ENCODE measurements at places on chromosomes 2 and 18.

DNA sequence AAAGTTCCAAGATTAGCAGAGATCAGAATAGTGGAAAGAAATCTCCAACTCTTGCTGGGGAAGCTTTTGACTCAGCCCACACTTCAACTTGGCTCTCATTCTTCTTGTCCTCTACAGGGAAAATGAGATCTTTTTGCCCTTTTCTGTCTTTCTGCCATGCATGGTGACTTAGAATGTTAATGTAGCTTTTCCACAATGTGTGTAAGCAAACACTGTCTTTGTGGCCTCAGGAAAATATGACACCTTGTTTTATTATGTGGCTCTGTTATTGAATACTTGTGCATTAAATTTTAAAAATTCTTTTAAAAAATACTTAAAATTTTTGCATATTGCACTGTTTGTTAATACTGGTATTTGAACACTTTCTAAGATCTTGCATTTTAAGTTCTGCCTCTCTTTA is 65.4 kb upstream of the WDR75 start:
- DNase-seq: no peak

GRCh38 chr2:62643100-62643471 is 62.4 kb upstream of the EHBP1 start:
- DNase-seq: no peak

- DNase-seq: no peak
These were observed 96.4 kb downstream of the COLEC12 start for GRCh38 chr18:404061-404636.

DNA sequence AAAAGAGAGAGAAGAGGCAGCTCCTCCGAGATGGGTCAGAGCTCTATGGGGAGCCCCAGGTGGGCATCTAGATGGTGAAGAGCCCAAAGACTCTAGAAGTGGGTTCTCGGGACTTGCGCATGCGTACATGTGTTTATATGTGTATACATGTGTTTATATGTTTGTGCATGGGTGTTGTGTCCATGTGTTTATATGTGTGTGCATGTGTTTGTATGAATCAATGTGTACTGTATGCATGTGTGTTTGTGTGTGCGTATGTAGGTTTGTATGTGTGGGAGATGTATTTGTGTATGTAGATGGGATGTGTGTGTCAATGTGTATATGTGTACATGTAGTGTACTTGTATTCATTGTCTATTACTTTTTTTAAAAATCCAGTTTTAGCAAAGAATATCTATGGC is 25.6 kb downstream of the DNPEP start:
- DNase-seq: no peak

- DNase-seq: no peak
These were observed 1.2 kb downstream of the PIEZO2 start for GRCh38 chr18:11147962-11148679.

GRCh38 chr2:143146366-143146765 is 17.1 kb downstream of the ARHGAP15 start:
- no peak for DNase-seq

DNA sequence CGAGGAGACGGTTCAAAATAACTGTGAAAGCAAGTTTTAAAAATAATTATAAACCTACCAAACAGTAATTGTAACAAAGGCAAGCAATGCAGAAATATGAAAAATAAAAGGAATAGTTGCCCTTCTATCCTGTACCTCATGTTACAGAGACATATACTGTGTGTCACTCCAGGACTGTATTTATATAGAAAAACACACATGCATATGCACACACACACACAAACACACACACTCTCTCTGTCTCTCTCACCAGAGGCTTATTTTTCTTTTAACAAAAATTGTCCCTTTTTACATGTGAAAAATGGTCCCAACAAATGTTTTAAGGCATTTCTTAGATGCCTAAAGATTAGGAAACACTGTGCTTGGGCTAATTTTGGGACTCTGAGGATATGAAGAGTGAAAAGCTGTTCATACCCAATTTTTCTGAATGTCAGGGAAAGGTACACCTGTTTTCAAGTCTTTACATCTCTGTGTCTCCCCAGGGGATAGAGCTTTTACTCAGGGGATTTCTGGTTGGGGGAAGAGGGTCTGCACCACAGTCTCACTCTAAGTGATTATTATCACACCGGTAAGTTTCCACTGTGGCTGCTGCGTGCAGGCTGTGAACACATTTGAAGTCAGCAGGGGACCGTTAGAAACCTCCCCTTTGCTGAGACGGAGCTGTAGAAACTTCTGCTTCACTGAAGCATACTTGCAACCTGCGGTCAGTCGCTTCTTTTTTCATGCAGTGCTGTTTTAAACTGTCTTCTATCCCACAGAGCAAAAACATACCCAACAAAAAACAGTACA is 51.4 kb upstream of the SPAG16 start:
- DNase-seq: peak; percentile 47

- no peak for DNase-seq
These were observed 543.7 kb downstream of the TRIB2 start for GRCh38 chr2:13260402-13260801.

GRCh38 chr2:205660521-205661124 is 21.7 kb upstream of the NRP2 start:
- DNase-seq: peak; percentile 34

DNA sequence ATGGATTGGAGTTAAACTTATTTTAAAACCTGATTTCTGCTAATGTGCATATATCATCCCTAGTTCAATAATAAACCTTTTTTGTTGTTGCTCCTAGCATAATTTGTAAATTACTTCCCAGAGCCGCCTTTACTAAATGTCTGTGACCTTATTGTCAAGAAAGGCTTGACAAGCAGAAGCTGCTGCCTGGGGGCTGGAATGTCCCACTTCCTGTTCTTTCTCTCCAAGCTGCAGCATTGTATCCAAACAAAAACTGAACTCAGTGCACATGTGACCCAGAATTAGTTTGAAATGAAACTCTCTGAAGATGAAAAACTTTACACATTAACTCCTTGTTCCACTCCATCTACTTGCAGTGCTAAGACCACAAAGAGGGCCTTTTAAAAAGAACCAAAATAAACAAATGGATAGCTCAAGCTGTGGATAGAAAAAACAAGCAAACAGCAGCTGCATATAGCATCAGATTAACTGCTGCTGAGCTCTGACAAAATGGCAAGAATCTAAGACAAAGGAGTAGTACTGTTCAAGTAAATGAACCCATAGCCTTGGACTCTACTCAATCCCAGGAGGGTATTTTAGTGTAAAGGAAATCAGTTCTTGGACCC is 99.8 kb upstream of the NEUROD1 start:
- DNase-seq: no peak

- no peak for DNase-seq
These were observed 86.2 kb upstream of the YPEL5 start for GRCh38 chr2:30060562-30060961.

DNA sequence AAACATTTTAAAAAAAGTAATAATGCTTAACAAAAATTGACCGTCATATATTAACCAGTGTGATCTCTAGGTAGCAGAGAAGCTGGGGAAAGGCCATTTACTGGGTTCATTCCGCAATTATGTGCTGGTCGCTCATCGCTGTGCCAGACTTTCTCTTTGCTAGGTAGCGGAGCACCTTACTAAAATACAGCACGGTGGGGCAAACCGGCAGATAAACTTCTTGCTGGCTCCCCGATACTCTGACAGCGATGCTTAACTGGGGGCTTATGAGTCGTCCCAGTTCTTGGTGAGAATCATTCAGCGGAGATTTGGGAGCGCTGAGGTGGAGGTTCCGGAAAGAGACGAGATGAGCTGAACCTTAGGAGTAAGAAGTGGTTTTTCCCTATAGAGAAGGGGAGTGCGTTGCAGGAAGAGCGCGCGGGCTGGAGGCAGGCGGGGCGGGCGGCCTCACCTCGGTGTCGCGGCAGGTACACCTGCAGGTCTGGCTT is 605 bp downstream of the C2orf68 start:
- DNase-seq: no peak

GRCh38 chr2:5674026-5674340 is 18.2 kb upstream of the SOX11 start:
- DNase-seq: no peak

- no peak for DNase-seq
These were observed 142.5 kb downstream of the SPHKAP start for GRCh38 chr2:228038967-228039366.

- no peak for DNase-seq
These were observed 69.7 kb downstream of the KCNF1 start for GRCh38 chr2:10981451-10981850.

DNA sequence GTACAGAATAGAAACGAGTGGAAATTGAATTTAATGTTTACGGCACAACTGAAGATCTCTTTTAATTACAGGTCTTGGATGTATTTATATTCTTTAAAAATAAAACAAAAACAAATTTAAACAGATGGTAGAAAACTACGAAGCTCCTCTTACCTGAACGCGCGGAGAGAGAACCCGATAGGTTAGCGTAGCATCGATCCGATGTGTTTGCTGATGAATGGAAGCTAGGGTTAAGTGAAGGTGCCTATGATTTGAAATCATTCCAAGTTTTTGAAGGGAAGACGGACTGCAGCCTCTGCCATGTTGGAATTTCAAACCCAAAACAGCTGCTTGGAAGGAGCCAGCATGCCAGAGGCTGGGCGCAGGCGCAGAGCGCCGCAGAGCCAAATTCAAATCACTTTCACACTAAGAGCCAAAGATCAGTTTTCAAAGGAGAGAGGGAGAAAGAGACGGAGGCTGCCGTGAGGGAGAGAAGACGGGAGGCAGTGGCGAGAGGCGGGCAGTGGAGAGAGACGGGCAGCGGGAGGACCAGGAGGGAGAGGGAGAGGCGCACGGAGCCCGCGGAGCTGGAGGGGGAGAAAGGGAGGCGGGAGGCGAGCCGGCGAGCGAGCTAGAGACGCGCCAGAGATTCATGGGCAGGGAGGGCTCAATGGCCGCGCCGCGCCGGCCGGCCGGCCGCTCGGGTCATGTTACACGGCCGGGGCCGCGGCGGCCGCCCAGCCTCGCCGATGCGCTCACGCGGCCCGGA is at the start of gene FIGN:
Gene FIGN (minus strand): TSS at position 324 of the 748 bp plus-strand sequence. CDS start 1,081 bp downstream, outside the sequence.
- DNase-seq: no peak

GRCh38 chr2:190822043-190822442 is 58.6 kb upstream of the GLS start:
- no peak for DNase-seq

GRCh38 chr2:182650704-182651103 is 65.4 kb upstream of the DNAJC10 start:
- DNase-seq: no peak

- DNase-seq: peak; percentile 55
These were observed 1.2 kb downstream of the TGOLN2 start for GRCh38 chr2:85326406-85327159.

GRCh38 chr2:236014408-236015131 is 153.6 kb downstream of the GBX2 start:
- DNase-seq: no peak

DNA sequence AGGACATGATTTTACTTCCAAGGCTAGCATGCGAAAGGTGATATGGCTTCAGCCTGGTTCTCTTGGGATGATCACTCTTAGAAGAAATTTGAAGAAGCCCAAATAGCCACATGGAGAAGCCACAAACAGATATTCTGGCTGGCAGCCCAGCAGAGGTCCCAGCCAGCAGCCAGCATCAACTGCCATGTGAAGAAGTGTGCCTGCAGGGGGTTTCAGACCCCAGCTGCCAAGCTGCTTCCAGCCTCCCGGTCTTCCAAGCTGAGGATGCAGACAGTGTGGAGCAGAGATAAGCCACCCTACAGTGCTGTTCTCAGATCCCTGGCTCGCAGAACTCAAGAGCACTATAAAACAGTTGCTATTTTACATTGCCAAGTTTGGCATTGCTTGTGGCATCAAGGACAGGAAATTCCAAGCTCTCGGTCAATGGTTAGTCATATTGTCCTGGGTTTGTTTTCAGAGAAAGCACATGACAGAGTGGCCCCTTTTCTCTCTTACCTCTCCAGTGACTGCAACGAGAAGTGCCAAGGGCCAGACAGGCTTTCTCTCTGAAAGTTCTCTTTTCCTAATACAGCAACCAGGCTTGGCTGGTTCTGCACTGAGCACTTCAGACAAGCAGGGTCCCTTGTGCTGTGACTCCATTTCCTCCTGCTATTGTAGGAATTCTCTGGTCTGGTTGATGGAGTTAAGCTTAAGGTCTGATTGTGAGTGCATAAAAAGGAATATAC is 223.7 kb downstream of the ANKRD30B start:
- no peak for DNase-seq

DNA sequence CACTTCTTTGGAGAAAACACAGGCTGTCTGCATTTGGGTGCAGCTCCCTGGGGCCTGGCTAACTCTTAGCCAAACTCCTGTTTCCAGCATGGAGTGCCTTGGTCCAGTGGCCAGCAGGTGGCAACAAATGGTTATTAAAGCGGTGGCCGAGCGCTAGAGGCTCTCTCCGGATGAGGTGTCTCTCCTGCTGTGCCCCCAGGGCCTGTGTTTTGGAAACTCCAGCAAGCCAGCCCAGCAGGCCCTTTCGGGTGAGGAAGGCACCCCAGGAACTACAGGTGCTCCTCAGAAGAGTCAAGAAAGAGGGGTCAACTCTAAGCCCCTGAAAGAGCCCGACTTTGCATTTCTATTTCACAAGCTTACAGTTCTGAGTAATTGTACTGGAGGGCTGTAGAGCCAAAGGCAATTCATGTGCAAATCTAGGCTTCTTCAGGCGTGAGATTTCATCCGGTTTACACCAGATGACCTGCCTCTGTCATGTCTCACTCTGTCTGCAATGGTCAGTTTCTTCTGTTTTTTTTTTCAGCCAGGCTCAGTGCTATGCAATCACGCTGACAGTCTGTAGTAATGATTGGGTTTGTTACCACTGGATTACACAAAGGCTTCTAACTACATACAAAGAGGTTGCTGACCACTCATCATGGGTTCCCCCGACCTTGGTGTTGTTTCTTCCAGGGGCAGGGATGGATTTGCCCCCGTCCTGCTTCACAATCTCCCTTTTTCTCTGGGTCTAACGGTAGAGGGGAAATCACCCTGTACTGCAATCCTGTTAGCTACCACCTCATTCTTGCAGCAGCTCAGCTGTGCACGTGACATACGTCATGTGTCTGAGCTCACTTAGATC is 7.6 kb upstream of the CHRNA1 start:
- peak; percentile 38 for DNase-seq

DNA sequence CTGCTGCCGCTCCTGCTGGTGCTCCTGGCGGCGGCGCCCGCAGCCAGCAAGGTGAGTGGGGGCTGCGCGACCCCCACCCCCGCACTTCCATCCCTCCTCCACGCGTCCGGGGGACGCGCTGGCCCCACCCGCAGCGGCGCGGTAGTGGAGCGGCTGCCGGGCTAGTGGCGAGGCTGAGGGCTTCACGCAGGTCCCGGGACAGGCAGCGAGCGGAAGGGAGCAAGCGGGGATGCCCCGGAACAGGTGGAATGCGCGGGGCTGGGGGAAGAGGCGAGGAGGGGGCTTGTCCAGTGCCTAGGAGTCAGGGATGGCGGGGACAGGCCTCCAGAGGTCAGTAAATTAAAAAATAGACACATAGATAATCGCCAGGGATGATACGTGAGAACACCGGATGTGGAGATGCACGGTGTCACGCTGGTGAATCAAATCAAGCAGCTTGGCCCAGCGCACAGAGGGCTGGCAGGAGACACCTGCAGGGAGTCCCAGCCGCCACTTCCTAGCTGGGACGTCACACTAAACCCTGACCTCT is 403 bp downstream of the COL4A3 start:
- no peak for DNase-seq

- no peak for DNase-seq
These were observed 432.2 kb upstream of the HNRNPA3 start for GRCh38 chr2:176780348-176780747.

- peak; percentile 30 for DNase-seq
These were observed 19.4 kb downstream of the KLHL29 start for GRCh38 chr2:23404426-23404825.

- no peak for DNase-seq
These were observed 46.4 kb upstream of the STON1 start for GRCh38 chr2:48483506-48483905.

GRCh38 chr2:8260213-8260612 is 421.6 kb upstream of the ID2 start:
- no peak for DNase-seq

- no peak for DNase-seq
These were observed 19.9 kb upstream of the ZAP70 start for GRCh38 chr2:97693476-97693875.

- DNase-seq: no peak
These were observed 19.8 kb downstream of the MYL12B start for GRCh38 chr18:3281456-3282400.
